ENCODE measurements at places on chromosomes 11 and 22.

DNA sequence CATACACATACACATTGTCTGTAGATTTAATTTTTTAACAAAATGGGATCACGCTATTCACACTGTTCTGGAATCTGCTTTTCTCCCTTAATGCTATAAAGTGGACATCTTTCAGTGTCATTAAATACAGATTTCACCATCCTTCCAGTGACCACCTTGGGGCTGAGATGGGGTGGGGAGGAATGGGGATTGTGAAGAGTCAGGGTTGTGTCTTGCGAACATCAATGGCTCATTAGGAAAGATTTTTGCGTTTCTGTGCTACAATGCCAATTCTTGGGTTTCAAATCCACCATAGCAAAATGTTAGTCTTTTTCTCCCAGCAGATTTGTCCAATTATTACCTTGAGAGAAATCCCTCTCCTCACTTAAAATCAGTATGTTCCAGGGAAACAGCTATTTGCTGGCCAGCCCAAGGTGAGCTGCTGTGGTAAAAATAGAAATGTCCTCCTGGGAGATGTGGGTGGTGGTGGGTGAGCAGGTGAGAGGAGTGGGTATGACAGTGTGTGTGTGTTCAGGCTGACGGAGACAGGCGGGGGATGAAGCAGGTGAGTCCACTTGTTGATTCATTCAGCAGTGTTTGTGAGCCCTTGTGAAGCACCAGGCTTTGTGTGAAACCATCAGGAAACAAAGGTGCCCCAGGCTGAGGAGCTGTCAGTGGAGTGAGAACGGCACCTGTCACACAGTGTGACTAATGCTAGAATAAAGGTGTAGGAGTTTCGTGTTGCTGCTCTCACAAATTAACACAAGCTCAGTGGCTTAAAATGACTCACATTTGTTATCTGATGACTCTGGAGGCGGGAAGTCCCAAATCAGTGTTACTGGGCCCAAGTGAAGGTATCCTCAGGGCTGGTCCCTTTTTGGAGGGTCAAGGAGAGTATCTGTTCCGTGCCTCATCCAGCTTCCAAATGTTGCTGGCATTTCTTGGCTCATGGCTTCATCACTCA is 1.7 kb upstream of the CBX6 start:
- DNase-seq: no peak

- no peak for DNase-seq
These were observed 21.3 kb downstream of the ST14 start for GRCh38 chr11:130180896-130181294.

DNA sequence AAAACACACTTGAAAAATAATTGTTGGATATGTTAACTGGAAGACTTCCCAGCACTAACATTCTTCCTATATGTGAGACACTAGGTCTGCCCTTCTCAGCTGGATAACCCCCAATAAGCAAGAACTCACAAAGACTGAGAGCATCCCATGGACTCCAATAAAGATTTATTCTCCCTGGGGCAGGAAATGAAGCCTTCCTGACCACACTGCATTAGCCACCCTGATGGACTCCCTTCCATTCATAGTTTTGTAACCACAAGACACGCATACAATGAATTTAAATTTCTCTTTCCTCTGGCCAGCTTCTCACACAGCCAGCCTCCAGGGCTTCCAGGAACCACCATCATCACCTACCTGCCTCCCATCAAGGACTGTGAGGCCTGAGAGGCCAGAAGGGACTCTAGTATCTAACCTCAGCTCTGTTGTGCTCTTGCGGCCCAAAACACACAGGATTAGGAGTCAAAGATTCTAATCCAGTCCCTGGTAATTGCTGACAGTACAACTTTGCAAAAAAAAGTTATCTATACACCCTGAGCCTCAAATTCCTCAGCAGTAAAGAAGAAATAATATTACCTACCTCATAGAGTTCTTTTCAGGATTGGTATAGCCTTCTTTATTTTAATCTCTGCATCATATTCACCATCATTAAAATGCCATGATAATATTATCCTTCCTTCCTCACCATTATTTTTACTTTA is 45.6 kb upstream of the GDPD4 start:
- no peak for DNase-seq

GRCh38 chr11:15483205-15483604 is 368.5 kb downstream of the INSC start:
- no peak for DNase-seq

- no peak for DNase-seq
These were observed 13.4 kb upstream of the ST14 start for GRCh38 chr11:130145975-130146776.

GRCh38 chr22:44229331-44229730 is 48.6 kb downstream of the PARVG start:
- DNase-seq: no peak

DNA sequence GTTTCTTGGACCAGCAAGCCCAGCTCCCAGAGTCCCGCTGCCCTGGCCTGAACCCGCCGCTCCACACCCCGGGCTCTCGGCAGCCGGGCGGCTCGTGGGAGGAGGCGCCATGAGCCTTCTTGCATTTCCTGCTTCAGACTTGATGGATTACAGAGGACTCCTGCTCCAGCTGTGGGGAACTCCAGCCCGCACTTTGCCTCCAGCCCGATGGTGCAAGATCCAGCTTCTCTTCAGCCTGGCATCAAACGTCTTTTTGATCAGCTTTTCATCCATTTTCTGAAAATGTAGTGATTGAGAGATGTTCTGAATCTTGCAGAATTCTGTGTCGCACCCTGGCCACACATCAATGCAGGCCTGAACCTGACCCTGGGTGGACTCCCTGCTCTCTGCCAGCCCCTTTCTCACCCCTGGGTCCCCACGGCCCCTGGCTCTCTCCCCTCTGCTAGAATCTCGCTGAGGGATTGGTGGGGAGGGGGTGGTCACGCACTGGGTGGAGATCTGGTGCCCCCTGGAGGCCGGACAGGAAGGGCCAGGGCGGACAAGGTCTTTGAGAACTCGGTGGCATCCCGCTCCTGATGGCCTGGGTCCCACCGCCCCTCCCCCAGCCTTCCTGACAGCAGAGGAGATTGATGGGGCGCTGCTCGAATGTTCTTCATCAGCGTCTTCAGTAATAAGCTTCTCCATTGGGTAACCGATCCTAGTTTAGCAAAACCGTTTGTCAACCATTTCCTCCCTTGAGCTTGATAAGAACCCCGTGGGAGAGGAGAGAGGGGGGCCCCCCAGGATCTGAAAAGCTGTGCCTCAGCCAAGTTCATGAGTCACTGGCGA is 12.1 kb upstream of the NFAM1 start:
- peak; percentile 71 for DNase-seq

GRCh38 chr11:100445231-100445735 is 241.8 kb upstream of the ARHGAP42 start:
- DNase-seq: no peak

DNA sequence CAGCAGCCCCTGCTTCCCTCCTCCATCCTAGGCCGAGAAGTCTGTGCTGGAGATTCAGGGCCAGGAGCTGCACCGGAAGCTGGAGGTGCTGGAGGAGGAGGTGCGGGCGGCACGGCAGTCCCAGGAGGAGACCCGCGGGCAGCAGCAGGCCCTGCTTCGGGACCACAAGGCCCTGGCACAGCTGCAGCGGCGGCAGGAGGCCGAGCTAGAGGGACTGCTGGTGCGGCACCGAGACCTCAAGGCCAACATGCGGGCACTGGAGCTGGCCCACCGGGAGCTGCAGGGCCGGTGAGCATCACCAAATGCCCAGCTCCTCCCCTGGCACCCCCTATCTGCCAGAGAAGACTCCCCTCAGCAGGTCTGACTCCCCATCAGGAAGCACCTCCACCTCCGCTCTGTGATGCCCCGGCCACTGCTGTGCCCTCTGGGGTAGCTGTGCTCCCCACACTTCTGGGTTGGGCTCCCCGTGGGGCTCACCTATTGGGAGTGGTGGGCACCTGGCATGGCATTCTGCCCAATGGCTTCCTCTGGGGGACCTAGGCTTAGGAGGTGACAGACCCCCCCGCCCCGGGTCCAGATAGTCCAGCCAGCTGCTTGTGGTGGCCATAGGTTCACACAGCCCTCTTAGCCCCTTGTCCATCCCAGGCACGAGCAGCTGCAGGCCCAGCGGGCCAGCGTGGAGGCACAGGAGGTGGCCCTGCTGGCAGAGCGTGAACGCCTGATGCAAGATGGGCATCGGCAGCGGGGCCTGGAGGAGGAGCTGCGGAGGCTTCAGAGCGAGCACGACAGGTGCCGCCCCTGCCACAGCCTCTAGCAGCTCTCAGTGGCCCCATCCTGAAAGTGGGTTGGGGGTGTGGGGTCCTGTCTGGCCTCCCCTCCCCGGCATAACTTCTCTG is 6.6 kb upstream of the RPS6KA4 start:
- DNase-seq: no peak

DNA sequence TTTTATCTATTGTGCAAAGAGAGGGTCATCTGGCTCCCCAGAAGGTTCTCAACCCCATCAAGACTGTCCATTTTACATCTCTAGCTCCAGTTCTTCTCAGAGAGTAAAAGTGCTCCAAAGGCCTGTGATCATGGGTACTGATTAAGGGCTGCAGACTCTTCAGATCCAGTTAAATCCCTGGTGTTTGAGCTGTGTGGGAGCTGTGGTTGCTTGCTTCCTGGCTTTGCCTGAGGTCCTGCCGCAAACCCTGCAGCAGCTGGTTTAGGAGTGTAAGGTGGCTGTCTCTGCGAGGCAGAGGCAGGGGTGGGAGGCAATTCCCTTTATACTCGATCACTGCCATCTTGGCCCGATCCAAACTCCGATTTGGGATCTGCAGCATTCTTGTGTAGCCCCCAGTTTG is 1.2 kb downstream of the MRPL17 start:
- no peak for DNase-seq

GRCh38 chr11:32892355-32893092 is at the start of gene QSER1:
Gene QSER1, plus strand, starts transcription at chr11:32892811. Its CDS starts 315 bp downstream, at chr11:32893126.
- no peak for DNase-seq

GRCh38 chr22:41446057-41446501 is 522 bp downstream of the TOB2 start:
- DNase-seq: no peak

DNA sequence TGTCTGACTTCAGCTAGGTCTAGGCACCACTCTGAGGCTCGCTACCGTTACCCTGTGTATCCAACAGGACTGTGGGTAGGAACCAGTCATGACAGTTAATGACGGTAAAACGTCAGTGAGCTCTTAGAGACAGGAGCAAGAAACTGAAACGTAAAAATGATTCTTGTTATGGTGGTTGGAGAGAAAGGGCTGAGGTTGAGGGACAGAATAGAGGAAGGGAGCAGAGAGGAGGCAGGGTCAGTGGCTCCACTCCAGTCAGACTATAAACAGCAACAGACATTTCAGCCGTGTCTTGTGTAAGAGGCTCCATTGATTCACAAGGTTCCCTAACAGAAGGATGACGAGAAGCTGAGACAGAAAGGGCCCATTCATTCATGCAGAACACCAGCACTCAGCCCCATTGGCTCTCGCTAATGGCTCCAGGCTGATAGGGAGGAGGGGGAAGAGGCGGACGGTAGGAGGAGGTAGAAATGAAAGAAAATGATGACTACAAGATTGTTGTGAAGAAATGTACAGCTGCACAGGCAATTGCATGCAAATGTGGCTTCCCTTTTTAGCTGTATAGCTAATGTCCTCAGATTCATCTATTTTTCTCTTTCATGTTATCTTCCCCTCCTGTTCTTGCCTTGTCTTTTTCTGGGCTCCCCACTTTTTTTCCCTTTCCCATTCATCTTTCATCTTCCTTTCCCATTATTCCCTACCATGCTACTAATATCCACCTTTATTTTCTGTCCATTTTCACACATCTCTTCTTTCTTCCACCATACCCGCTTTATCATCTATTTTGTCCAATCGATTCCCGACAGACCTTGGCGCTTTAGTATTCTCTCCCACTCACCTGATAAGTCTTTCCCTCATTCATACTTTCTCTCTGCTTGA is 34.3 kb downstream of the ETS1 start:
- no peak for DNase-seq

DNA sequence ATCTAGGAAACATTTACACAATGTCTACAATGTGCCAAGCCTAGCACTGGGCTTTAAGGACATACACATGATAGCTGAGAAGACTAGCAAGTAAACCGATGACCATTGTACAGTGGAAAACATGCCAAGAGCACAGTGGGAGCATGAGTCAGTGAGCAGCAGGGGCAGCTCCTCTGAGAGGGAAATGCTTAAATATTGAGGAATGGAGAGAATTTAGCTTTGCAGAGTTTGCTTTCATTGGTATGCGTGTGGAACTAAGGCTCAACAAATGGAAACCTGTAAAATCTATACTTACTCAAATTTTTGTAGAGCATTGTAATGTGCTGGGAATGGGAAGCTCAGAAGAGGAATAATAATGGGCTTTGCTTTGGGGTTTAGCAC is 282.3 kb downstream of the ST3GAL4 start:
- no peak for DNase-seq

- DNase-seq: no peak
These were observed 2.0 kb downstream of the FAM83F start for GRCh38 chr22:39996732-39997131.

GRCh38 chr11:66999555-66999954 is 23.4 kb upstream of the SYT12 start:
- DNase-seq: no peak

DNA sequence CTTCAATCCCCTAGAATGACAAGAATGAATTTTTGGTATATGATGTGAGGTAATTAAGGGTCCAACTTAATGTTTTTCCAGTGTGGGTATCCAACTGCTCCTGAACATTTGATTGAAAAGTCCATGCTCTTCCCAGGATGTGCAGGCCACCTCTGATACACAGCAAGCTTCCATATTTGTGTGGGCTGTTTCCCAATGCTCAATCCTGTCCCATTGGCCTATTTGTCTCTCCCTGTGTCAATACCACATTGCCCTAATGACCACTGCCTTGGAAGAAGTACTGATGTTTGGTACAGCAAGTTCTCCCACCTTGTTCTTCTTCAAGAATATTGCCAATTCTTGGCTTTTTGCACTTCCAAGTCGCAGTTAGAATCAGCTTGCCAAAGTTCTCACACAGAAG is 42.9 kb downstream of the KCNQ1OT1 start:
- DNase-seq: no peak

- DNase-seq: no peak
These were observed 9.1 kb upstream of the CCDC179 start for GRCh38 chr11:22869325-22869724.

DNA sequence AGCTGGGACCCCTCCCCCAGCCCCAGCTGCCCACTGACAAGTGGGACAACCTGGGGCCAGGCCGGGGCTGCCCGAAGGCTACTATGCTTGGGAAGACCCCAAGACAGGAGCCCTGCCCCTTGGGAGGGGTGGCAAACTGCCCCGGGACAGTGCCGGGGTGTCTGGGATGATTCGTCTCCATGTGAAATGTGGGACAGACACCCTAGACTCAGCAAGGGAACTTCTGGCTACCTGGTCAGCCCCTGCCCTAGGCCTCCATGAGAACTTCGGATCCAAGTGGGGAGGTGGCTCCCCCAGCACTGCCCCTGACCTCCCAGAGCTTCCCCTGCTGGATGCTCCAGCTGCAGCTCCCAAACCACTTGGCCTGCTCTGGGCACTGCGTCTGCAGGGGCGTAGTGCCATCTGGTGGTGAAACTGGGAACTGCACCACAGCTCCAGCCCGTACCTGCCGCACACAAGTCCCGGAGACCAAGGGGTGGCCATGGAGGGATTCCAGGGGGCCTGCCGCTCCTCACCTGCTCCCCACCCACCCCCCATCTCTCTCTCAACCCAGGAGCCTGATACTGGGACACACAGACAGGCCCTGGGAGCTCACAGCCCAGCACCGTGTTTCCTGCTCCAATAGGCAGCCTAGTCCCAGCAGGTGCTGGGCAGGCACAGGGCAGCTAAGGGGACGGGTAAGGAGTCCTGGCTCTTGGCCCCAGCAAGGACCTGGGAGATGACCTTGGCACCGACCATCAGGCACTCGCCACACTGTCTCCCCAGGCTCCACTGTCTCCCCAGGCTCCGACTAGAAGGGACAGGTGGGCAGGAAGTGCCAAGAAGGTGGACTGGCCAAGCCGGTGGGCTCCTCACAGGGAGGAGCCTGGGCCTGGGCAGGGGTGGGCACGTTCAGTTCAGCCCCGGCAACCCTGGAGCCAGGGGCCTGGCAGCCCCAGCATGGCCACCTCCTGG is 194.1 kb downstream of the IGLL1 start:
- DNase-seq: peak; percentile 60
